ENCODE measurements at places on chromosomes 12 and 14.

DNA sequence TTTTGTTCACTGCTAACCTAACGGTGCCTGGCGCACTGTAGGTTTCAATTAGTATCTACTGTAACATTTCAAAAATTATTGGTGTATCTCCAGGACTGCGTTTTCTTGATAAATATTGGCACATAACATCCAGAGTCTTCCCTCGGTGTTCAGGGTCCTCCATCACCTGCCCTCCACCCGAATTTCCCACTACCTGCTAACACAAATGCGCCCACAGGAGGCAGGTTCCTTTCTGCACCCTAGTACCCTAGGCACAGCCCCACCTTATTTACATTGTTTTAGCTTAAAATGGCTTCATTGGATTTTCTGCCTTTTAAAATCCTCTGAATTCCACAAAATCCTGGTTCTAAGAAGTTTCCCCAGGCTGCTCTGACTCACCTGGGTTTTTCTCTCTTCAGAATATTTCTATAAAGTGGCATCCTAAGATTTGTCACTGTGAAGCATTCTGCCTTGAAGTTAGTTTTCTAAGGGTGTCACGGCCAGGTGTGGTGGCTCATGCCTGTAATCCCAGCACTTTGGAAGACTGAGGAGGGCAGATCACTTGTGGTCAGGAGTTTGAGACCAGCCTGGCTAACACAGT is 38.6 kb downstream of the CPM start:
- DNase-seq: no peak

DNA sequence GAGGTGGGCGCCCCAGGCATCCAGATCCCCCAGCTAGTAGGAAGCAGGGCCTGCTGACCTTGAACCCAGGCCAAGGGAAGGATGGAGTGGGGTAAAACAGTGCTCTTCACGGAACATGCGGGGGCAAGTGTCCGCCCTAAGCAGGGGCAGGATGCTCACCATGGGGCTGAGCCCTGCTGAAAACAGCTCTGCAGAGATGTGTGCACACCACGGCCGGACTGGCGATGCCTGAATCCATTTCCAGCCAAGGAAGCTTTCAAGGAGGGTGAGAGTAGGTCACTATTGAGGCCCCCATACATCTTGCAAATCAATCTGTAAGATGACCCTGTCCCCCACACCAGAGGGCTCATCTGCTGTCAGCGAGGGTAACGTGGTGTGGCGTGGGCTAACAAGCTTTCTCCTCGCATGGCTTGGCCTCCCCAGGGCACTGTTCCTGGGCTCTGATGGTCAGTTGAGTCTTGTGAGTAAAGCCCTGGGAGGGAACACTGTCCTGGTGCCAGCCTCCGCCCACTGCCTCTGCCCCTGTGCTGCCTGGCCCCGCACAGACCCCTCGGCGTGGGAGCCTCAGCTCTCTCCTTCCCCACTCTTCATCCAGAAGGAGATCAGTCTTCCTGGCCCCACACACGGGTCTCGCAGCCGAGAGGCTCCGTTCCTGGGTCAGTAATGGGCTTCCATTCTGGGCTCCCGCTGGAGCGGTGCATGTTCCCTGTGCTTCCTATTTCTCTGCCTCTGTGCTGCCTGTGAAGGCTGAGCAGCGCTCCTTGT is 69.1 kb downstream of the CCDC92 start:
- no peak for DNase-seq

DNA sequence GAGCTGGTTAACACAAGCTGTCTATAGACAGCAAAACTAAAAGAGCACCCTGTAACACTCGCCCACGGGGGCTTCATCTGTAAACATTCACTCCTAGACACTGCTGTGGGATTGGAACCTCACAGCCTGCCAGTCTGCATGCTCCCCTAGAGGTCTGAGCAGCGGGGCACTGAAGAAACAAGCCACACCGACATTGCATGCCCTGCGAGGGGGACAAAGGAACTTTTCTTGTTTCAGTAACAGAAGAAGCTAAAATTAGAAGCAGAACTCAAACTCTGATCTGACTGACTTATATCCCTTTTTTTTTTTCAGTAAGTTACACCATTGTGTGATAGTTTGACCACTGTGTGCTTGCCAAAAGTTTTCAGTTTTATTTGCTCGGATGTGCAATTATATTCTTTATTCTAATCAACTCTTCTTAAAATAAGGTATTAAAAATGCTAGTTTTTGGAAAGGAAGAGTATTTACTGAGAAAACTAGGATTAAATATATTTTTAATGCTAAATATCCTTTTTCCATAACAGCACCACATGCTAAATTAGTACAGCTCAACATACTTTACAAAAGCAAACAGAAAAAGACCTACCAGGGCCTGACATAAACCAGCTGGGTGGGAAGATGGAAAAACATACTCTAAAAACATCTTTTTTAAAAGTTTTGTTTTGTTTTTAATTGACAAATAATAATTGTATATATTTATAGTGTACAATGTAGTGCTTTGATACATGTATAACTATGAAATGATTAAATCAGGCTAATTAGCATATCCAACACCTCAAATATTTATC is 100.2 kb downstream of the EPS8 start:
- DNase-seq: no peak

DNA sequence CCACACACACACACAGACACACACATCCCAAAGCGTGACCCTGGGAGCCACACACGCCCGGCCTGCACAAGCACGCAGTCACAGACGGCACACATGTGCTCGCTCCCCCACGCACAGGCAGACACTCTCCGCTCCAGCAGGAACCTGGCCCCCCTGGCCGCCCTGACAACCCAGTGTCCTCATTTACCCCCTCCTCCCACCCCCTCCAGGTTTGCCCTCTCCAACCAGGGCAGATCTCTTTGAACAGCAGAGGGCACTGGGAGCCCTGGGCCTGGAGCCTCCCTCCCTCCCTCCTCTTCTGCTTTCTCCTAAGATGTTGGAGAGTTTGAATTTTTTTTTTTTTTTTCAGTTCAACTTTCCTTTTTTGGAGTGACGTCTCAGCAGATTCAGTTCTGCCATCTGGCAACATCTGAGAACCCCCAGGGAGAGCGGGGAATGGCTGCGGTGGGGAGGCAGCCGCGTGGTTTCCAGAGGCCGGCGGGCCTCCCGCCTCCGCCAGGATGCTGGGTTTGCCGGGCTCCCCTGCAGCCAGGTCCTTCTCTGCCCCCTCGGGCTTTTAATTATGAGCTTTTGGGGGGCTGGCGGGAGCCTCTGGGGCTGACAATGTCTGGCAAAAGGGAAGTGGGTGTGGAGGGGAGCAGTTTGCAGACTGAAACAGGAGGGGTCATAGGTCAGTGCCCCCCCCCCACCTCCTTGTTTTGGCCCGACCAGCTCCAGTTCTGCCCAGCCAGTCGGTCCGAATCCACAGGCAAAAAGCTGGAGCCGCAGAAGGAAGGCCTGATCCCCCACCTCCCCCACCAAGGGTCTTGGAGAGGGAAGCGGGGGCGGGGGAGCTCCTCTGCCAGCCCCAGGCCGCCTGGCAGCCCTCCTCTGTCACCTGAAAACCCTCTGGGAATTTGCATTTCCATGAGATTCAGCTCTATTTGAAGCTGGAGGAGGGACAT is 1.3 kb upstream of the NCOR2 start:
- DNase-seq: no peak

GRCh38 chr12:81992461-81992860 is 233.3 kb upstream of the PPFIA2 start:
- no peak for DNase-seq

GRCh38 chr14:97894552-97894951 is 1097.4 kb downstream of the VRK1 start:
- DNase-seq: no peak

DNA sequence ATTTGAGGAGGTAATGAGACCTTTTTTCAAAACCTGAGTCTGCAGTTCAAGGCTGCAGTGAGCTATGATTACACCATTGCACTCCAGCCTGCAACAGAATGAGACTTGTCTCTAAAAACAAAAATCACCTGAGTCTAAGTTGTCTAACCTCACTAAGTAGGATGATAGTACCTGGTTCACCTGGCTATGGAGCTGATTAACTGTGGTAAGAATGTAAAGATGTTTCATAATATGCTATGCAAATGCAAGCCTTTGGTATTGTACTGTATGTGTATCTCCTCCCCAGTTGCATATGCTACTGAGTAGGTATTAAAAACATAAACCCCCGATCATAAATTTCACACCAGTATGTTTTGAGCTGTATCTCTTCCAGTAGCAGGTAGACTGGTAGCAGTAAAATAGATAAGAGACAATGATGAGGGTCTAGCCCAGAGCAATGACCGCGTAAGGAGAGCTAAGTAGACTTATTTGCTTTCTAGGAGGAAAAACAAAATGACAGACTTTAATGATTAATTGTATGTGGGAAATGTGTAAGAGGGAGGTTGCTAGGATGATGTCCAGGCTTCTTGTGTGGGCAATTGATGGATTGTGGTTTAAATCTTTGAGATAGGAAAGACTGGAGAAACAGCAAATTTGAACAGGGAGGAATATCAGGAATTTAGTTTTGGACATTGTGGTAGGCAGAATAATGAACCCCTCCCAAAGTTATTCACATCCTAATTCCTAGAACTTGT is 41.6 kb upstream of the EGLN3 start:
- no peak for DNase-seq

- DNase-seq: no peak
Observed at GRCh38 chr14:50926851-50927386, 17.4 kb downstream of the PYGL start.

GRCh38 chr12:34288963-34289345 is 266.7 kb downstream of the ALG10 start:
- DNase-seq: no peak

GRCh38 chr14:104140463-104141331 is 2.3 kb downstream of the KIF26A start:
- DNase-seq: no peak

- no peak for DNase-seq
Observed at GRCh38 chr14:99352688-99353280, 80.8 kb upstream of the BCL11B start.

DNA sequence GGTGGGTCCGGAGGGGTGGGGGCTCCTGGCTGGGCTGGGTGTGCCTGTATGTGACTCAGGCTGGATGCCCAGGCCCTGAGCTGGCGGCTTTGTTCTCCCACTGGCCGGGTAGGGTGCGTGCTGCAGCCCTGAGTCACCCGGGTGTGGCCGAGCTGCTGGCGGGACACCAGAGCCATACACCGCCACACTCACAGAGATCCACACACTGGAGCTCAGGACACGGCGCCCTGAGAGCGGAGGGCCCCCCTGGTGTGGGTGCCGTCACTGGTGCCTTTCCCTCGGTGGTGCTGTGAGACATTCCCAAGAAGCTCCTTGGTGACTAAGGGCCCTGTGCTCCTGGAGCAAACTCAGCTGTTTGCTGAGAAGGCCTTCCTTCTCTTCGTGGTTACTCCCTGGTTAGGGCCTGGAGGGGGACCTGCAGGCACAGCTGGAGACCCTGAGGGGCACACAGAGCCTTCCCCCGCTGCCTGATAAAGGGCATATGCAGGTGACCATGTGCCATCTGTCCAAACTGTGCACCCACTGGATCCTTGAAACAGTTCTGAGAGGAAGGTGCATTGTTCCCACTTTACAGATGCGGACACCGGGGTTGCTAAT is 44.3 kb downstream of the KRT80 start:
- DNase-seq: no peak

DNA sequence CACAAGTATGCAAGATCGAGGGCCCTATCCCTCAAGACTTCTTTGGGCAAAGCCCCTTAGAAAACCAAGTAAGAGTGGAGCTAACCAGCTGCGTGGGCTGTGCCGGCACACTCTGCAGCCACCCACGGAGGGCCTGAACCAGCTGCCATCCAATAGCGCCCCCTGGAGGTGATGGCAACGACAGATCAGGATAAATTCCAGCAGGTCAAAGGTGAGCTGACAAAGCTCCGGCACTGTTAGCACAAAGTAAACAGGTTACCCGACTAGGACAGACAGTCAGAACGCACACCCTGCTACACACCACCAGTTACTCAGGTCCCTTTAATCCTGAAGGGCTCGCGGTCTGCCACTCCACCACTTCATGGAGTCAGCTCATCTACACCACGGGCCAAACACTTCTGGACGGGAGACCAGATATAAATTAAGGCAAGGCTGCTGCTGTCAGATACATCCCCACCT is 4.9 kb downstream of the ZBTB39 start:
- DNase-seq: peak; percentile 51

DNA sequence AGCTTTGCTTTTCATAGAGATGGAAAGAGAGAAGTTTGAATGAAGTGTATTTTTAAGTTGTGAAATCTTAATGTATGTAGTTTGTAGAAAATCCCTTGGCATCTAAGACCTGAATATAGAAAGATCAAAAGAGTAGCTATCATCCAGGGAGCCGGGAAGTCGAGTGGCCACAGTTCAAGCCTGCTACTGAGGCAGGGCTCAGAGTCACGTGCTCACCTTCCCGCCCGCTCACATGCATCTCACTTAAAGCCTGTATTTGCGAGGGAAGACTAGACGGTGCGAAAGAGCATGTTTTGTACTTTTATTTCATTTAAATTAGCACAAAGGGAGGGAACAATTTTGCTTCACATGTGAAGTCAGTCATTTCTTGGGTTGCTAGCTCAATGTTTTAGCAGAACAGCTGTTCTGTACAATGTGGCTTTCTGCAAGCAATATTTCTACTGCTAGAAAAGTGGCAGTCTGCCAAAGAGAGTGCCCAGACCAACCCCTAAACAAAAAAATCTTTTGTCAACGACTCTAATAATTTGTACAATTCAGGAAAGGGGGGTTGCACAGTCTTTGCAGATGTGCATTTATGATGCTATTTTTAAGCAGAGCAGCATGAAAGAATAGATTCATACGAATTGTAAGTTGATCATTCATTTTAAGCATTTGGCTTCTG is 290.7 kb downstream of the NPAS3 start:
- DNase-seq: no peak

DNA sequence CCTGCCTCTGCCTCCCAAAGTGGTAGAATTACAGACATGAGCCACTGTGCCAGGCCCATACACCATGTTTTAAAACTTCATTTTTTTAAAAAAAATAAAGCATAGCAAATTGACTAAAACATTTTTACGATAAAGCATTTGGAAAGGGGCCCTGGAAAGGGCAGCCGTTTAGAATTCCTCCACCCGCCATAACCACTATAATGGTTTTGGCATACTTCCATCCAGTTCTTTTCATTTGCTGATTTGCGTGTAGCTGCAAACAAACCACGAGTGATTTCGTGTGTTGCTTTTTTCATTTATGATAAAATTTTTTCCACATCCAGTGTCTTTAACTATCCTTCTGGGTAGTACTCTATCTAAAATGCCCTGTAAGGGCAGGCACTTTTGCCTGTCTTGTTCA is 91.8 kb upstream of the RIN3 start:
- no peak for DNase-seq

- DNase-seq: no peak
Observed at GRCh38 chr12:3122841-3123678, 45.9 kb downstream of the TSPAN9 start.

GRCh38 chr12:108653082-108653516 is 19.4 kb upstream of the SELPLG start:
- no peak for DNase-seq

GRCh38 chr14:74865156-74865555 is 10.8 kb downstream of the PROX2 start:
- no peak for DNase-seq

- DNase-seq: peak; percentile 57
Observed at GRCh38 chr14:51828017-51828797, 32.2 kb upstream of the GNG2 start.

- DNase-seq: no peak
Observed at GRCh38 chr14:95547272-95547625, 12.4 kb downstream of the GLRX5 start.

- no peak for DNase-seq
Observed at GRCh38 chr14:81516986-81517797, 16.5 kb downstream of the SEL1L start.
